ENCODE measurements at places on chromosomes 6 and 20.

DNA sequence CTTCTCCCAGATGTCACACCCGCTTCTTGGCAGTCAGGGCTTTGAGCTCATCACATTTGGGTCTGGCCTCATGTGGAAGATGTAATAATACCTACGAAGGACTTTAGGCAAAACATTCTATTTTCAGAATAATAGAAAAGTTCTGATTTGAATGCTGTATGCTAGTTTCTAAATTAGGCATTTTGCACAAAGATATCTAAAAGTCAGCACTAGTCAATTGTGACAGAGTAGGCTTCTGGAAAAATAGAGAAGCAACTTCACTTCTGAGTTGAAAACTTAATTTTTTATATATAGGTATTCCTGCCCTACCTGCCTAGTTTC is 38.3 kb upstream of the CD2AP start:
- H3K4me1 ChIP-seq = no peaks in the 10 kb centered on the region
- no peaks in the 10 kb centered on the region for H3K36me3 ChIP-seq
- DNase-seq = no peak
- H3K27ac ChIP-seq = no peak overlapping the region
- H3K4me3 ChIP-seq = no peak overlapping the region
- H3K27me3 ChIP-seq = no peaks in the 10 kb centered on the region

- no peaks in the 10 kb centered on the region for H3K27me3 ChIP-seq
- H3K27ac ChIP-seq = no peak overlapping the region
- no peak for DNase-seq
- no peaks in the 10 kb centered on the region for H3K36me3 ChIP-seq
- H3K4me3 ChIP-seq = no peak overlapping the region
Observed at GRCh38 chr6:101163611-101164010, 229.9 kb upstream of the GRIK2 start.

- no peak overlapping the region for H3K4me3 ChIP-seq
- H3K4me1 ChIP-seq = no peaks in the 10 kb centered on the region
- no peaks in the 10 kb centered on the region for H3K36me3 ChIP-seq
- DNase-seq = no peak
- H3K27me3 ChIP-seq = peaks cover 26% of the 10 kb centered on the region
Observed at GRCh38 chr6:33952016-33952415, 148.2 kb upstream of the MLN start.

- peaks cover 52% of the 10 kb centered on the region for H3K4me1 ChIP-seq
- no peak for DNase-seq
- no peaks in the 10 kb centered on the region for H3K36me3 ChIP-seq
- no peak overlapping the region for H3K4me3 ChIP-seq
- no peak overlapping the region for H3K27ac ChIP-seq
Observed at GRCh38 chr6:157226026-157226625, 97.2 kb downstream of the TMEM242 start.

DNA sequence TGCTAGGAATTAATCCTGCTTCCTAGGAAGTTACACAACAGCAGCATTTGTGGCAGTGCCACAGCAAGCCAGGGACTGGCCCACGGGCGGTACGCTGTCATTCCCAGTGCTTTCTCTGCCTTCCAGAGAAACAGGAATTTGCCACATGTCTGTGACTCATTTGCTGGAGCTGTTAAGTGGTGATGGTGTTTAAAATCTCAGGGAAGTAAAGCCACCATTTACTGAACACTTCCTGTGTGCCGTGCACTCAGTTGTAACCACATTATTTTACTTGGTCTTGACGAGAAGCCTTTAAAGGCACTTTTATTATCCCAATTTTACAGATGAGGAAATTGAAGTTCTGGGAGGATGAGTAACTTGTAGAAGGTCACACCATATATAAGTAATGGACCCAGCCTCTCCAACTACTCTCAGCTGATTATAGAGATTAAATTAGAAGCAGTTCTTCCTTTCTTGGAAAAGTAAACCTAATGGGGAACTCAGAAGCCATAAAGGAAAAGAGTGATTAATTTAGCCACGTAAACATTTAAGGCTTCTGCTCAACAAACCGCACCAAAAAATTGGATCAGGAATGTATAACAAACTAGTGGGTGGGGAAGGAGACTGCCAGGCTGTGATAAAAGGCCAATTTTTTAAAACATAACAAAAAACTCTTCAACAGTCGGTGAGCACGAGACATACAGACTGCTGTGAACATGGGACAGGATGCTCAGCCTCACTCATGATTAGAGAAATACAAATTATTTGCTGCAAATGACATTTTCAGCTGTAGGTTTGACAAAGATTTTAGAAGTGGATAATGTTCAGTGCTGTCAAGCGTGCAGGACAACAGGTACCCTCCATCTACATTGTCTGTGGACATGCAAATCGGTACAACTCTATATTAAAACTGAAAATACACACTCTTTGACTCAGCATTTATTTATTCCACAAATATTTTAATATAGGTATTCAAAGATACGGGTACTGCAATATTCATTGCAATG is 311.2 kb downstream of the NRN1 start:
- H3K27ac ChIP-seq = no peak overlapping the region
- no peaks in the 10 kb centered on the region for H3K27me3 ChIP-seq
- H3K4me3 ChIP-seq = no peak overlapping the region
- no peaks in the 10 kb centered on the region for H3K36me3 ChIP-seq
- H3K4me1 ChIP-seq = peaks cover 14% of the 10 kb centered on the region

DNA sequence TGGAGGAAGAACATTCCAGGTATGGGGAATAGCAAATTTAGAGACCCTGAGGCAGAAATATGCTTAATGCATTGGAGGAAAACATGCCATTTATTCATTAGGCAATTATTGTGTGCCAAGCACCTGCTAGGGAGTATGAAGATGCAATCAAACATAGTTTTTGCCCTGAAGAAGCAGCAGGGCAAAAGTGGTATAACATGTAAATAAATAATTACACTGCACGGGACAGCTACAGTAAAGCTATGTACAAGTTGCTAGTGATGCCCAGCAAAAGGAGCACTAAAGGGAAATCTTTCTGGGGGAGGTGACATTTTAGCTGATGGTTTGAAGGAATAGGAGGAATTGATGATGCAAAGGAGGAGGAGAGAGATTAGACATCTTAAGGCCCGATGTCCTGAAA is 624 bp upstream of the TJAP1 start:
- H3K36me3 ChIP-seq = no peaks in the 10 kb centered on the region
- no peak for DNase-seq
- H3K4me3 ChIP-seq = peak overlapping the region; percentile 78
- H3K4me1 ChIP-seq = peaks cover 11% of the 10 kb centered on the region
- H3K27ac ChIP-seq = peak overlapping the region; percentile 91

DNA sequence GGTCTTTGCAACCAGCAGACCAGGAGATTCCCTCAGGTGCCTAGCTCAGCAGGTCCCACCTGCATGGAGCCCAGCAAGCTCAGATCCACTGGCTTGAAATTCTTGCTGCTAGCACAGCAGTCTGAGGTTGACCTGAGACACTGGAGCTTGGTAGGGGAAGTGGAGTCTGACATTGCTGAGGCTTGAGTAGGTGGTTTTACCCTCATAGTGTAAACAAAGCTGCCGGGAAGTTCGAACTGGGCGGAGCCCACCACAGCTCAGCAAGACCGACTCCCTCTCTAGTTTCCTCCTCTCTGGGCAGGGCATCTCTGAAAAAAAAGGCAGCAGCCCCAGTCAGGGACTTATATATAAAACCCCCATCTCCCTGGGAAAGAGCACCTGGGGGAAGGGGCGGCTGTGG is 34.3 kb downstream of the PRSS35 start:
- no peak overlapping the region for H3K27ac ChIP-seq
- H3K27me3 ChIP-seq = no peaks in the 10 kb centered on the region
- no peak for DNase-seq
- H3K4me3 ChIP-seq = no peak overlapping the region
- no peaks in the 10 kb centered on the region for H3K36me3 ChIP-seq
- H3K4me1 ChIP-seq = no peaks in the 10 kb centered on the region

DNA sequence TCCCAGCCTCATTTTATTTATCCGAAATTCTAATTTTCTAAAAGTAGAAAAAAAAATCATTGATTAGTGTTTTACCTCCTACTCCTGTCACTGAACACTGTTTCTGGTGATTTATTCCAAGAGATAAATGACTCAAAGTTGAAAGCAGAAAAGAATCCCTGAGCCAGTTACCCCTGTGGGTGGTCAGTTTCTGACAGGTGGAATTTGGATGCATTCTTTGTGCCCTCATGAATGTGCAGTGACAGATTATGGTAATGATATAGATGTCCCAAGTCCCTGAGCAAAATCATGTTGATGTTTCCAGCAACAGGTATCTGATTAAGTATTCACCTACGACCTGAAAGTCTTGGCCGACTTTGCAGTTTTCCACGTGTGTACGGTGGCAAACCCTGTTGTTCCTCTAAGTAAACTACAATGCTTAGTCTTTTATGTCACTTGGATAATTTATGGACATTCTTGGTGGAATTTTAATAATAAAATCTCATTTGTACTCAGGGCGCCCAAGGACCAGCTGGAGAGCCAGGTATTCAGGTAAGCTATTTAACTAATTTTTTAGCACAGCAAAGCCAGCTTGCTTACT is 153.6 kb downstream of the COL9A1 start:
- H3K4me3 ChIP-seq = no peak overlapping the region

DNA sequence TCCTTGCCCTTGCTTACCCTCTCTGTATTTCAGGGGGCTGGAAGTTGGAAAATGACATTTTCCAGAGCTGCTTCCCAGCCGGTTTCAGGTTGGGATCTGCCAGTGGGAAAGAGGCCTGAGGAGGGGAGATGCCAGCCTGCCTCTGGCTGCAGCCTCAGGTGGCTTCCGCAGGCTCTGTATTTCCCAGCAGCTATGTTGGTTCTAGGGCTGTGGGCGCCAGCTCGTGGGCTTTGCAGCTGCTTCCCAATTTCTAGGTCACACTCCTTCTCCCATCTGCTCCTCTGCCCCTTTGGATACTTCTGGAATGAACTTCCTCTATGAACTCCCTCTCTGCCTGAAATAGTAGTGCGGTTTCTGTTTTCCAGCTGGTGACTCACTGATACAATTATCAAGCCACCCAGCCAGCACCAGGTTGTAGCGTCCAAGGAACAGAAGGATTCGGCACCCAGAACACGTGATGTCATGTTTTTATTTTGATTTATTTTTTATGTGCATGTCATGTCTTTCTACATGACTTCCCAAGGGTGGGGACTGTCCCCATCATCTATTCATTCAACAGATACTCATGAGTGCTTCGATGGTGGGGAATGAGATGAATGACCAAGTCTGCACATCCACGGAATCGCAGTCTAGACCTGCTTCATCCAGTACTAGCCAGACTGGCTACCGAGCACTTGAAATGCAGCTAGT is 38.0 kb downstream of the TGM2 start:
- H3K27me3 ChIP-seq = no peaks in the 10 kb centered on the region
- H3K4me3 ChIP-seq = no peak overlapping the region
- no peak overlapping the region for H3K27ac ChIP-seq

DNA sequence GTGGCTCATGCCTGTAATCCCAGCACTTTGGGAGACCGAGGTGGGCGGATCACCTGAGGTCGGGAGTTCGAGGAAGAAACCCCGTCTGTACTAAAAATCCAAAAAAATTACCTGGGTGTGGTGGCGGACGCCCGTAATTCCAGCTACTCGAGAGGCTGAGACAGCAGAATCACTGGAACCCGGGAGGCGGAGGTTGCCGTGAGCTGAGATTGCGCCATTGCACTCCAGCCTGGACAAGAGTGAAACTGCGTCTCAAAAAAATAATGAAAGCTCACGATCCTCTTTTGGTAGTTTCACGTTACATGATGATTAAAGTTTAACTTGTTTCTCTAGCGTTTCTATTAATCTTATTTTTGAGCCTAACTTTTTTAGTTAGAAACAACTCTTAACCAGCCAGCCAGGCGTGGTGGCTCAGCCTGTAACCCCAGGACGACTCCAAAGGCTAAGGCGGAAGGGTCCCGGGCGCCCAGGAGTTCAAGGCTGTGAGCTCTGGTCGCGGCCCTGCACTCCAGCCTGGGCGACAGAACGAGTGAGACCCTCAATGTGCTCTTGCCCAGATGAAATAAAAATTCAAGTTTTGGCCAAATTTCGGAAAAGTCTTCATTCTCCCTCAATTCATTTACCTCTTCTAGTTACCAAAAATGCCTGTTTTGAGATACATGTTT is 1.2 kb upstream of the WRNIP1 start:
- DNase-seq = no peak
- no peaks in the 10 kb centered on the region for H3K27me3 ChIP-seq
- H3K36me3 ChIP-seq = no peaks in the 10 kb centered on the region
- no peak overlapping the region for H3K4me3 ChIP-seq

- H3K27me3 ChIP-seq = no peaks in the 10 kb centered on the region
- no peaks in the 10 kb centered on the region for H3K36me3 ChIP-seq
- DNase-seq = no peak
- no peak overlapping the region for H3K27ac ChIP-seq
Observed at GRCh38 chr20:32632461-32633354, 41.0 kb downstream of the C20orf203 start.

GRCh38 chr20:39019805-39020325 is 57.7 kb downstream of the DHX35 start:
- H3K4me3 ChIP-seq = no peak overlapping the region
- no peak overlapping the region for H3K27ac ChIP-seq
- DNase-seq = no peak
- peaks cover 59% of the 10 kb centered on the region for H3K36me3 ChIP-seq

GRCh38 chr20:25378189-25378883 is 12.3 kb downstream of the ABHD12 start:
- no peaks in the 10 kb centered on the region for H3K27me3 ChIP-seq

DNA sequence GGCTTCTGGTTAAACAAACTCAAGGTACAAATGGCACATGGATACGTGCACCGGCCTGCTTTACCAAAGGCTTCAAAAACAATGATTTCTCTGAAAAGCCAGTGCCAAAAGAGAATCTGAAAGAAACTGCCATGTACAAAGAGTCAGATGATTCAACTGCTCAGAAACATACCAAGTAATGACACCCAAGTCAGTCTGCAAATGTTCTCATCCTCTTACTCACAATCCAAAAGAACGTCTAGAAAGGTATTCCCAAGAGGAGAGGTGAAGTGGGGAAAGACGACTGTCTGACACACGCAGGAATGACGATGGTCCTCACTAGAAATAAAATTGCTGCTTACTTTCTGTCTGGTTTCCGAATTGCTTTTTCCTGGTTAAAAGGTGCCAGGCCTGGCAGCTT is 52.9 kb downstream of the NFATC2 start:
- no peak overlapping the region for H3K4me3 ChIP-seq
- H3K27ac ChIP-seq = no peak overlapping the region
- H3K4me1 ChIP-seq = peaks cover 33% of the 10 kb centered on the region
- H3K27me3 ChIP-seq = no peaks in the 10 kb centered on the region
- peaks cover 7% of the 10 kb centered on the region for H3K36me3 ChIP-seq
- no peak for DNase-seq

- H3K27ac ChIP-seq = no peak overlapping the region
- H3K4me1 ChIP-seq = no peaks in the 10 kb centered on the region
- H3K36me3 ChIP-seq = no peaks in the 10 kb centered on the region
- H3K4me3 ChIP-seq = no peak overlapping the region
- no peak for DNase-seq
Observed at GRCh38 chr20:59316911-59317731, 16.7 kb downstream of the EDN3 start.

- H3K4me3 ChIP-seq = no peak overlapping the region
- no peak overlapping the region for H3K27ac ChIP-seq
- no peak for DNase-seq
Observed at GRCh38 chr6:79546186-79546585, 9.0 kb upstream of the LCA5 start.

All from T-cell (primary cell).